DMS79 (cell line): ENCODE measurements at places on chromosomes 16 and 17.

DNA sequence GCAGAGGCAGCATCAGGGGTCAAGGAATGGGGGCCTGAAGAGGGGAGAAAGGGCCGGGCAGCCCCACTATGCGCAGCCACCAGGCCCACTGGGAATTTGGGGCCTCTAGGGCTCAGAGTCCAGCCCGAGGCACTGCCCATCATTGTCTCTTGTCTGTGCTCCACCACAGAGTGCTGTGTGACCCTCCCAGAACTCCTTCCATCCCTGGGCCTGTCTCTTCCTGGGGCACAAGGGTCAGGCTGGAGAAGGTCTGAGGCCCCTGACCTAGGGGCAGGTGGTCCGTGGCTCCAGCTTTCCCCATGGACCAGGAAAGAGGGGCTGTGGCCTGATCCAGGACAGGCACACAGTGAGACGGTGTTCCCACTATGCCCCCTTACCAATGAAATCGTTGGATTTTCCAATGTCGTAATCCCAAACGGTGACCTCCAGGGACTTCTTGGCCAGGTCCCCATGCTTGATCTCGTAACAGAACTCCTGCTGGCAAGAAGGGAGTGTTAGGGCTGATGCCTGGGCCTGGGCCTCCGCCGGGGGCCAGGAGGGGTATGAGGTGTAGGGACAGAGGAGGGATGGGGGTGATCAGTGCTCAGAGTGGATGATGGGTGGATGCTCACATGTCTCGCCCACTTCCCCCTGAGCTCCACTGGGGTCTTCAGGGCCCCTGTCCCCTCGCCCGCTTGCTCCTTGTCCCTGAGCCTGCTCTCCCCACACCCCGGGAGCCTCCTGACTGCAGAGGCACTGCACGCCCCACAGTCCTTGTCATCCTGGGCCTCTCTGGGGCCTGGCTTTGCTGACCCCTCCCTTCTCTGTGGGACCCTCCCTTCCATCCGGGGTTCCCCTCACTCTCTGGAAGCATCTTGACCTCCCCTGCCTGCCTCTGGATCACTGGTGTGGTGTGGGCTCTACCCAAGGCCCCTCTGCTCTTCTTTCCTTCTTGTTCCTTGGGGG is 10.7 kb downstream of the SCGB1C2 start:
- no peak for DNase-seq

GRCh38 chr17:80901319-80901718 is 90.3 kb upstream of the CHMP6 start:
- no peak for DNase-seq

- no peak for DNase-seq
These were observed 38.4 kb downstream of the HNF1B start for GRCh38 chr17:37706446-37706845.

DNA sequence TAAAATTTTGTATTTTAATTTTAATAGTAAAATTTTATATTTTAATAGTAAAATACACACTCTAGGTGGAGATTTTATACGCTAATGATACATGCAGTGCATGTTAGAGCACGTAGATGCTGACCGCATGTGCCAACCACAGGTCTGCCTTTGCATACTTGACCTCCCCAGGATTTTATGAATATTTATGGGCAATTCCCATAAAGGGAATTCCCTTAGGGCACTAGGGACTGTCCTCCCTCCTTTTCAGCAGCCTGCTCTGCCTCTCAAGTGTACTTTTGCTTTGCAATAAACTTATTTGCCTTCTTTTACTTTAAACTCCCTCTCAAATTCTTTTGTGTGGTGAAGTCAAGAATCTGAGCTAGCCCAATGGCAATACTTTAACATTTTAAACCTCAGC is 217.7 kb upstream of the CDH8 start:
- peak; percentile 6 for DNase-seq

DNA sequence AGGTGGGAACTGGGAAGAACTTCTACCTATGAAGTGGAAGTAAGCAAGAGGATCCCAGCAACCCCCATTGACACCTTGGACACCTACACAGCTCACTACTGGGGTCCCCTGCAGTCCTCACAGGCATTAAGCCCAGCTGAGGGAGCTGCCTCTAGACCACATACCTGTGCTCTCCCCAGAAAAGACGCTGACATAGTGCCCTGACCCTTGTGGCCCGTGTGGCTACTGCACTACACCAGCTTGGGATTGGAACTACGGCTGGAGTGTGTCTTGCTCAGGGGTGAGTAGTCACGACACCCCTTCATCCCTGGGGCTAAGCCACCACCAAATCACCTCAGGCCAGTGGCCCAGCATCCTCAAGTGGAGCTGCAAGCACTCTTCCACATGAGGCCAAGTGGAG is 54.2 kb upstream of the NSRP1 start:
- no peak for DNase-seq

DNA sequence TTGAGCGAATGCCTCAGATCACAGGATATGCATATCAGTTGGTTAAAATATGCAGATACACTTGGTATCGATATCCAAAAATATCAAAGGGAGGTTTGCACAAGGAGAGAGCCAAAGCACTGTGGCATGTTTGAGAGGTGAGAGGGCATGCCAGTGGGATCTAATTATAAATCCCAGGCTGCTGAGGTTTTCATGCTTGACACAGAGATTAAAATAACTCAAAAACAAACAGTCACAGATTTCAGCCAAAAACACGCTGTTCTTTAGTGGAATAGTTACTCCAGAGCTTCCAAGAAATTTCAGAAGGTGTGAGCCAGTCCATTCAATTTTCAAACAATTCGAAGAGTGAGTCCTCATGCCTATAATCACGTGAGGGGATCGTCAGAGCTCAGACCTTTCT is 477.9 kb downstream of the SOX9 start:
- DNase-seq: no peak

DNA sequence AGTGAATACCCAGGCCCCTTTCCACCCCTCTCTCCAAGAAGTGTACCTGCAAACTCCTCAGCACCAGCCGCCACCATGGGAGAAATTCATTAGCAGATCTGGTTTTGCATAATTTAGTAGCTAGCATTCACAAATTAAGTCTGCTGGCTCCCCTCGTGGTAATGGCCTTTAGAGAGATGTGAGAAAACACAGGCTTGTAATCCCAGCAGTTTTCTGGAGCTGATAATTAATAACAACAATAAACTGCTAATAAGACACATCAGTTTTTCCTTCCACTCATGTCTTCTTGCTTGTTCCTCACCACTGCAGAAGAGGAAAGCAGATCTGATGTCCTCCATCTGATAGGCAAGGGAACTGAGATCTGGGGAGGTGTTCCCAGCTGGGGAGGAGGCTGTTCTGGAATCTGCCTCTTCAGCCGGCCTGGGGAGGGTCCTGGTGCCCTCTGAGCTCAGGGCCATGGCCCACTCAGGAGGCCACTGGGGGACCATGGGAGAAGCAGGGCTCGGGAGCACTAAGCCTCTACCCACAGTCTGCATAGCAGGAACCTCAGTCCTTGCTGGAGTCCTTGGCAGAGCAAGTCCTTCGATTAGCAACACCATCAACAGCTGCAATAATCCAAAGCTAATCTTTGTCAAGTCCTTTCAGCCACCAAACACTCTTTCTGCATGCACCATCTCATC is 74.2 kb upstream of the DNAJA2 start:
- DNase-seq: no peak

DNA sequence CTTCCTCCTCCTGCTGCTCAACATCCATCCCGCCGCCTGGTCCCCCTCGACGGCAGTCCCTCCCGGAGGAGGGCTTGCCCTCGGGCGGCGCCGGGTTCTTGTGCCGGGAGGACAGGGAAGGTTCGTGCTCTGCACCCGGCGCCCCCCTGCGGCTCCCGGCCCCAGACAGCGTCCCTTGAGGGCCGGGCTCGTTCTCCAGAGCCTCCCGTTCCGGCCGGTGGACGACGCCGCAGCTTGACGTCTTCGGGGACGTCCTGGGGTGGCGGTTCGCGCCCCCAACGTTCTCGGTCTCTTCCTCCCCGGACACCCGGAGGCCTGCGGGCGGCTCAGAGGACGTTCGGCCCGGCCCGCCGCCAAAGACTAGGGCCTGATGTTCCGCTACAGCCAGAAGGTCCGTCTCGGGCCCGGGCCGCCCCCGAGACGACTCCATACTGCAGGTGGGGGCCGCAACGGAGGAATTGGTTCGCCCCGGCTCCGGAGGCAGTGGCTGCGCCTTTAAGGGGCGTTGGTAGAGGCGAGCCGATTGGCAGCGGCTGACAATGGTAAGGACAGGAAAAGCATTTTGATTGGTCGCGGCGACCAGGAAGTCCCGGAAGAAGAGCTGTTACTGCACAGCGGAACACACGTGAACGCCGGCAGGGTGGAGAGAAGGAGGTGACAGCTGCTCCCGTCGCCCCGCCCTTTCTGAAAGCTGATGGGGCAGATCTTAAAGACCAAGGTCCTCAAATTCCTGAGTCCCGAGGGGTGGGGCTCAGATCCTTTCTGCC is at the start of gene BORCS6:
BORCS6 (minus strand) TSS at position 470 of the 767 bp plus-strand sequence; CDS start at position 430, 40 bp downstream.
- peak; percentile 94 for DNase-seq

GRCh38 chr17:27569884-27570577 is 61.0 kb upstream of the LGALS9 start:
- DNase-seq: no peak

- no peak for DNase-seq
These were observed 17.8 kb downstream of the SAP30BP start for GRCh38 chr17:75684924-75685323.

DNA sequence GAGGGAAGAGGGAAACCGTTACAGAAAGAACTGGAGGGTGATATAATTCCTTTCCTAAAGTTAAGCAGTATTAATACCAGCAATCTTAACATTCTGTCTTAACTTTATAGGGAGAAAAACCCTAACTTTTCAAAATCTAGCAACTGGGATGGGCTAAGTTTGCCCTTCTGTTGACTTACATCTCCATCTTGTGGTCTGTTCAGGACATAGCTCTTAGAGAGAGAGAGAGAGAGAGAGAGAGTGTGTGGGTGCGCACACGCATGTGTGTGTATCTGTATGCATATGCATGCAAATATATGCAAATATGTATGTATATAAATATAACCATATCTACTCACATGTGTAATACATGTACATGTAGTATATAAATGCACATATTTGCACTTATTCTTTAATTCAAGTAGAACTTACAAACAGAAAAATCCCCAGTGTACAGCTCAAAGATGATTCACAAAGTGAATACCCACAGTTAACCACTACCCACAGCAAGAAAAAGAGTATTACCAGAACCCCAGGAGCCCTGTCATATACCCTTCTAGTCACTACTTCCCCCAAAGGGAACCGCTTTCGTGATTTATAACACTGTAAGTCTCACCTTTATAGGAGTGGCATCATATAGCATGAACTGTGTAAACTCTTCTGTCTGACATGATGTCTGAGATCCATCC is 46.5 kb downstream of the STX8 start:
- no peak for DNase-seq

DNA sequence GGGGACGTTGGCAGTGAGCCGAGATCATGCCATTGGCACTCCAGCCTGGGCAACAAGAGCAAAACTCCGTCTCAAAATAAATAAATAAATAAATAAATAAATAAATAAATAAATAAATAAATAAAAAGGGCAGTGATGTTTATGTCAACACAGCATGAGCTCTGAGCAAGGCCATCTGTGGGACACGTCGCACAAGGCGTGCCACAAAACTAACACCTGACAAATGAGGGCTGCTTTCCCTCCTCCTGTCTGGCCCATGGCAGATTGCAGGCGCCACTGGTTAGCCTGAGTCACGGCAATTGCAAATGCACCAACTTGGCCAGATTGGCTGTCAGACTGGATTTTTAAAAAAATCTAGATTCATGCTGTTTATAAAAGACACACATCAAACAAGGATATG is 25.9 kb upstream of the SPNS3 start:
- no peak for DNase-seq
